ENCODE measurements at places on chromosomes 5 and 9. TPM values are rescaled to one million over a fixed set of nuclear protein-coding genes. Genes with fewer than 3 reads are reported as not detected.

GRCh38 chr9:136943291-136944211 lies 987 bp downstream of the FBXW5 start:
- ATAC-seq, result peak; percentile 18

GRCh38 chr9:135506327-135507103 lies 6.0 kb downstream of the MRPS2 start:
- ATAC-seq, result peak; percentile 12

DNA sequence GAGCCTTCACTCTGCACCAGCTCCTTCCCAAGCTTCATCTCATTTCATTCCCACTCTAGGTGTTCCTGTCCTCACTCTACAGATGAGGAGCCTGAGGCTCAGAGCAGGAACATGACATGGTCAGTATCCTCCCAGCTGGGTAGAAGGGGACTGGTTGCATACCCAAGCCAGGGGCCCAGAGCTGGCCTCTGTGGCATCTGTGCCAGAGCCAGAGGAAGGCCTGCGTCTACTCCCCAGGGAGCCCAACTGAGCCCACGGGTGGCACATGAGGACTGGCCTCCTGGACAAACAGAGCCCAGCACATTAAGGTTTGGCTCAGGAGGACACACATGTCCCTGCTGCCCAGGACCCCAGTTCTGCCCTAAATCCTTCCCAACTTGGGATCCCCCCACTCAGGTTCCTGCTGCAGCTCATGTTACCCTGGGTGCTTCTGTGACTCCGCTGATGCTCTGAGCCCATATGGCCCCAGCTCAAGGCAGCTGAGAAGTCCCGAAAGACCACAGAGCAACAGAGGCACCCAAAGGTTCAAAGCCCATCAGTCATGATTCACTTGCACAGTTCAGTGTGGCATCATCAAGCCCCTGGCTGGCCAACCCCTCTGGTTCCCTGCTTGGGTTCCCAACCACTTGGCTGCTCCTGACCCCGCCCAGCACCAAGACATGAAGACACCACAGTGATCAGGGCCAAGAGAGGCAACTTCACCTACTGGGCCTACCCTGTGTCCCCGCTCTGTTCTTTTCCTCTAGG lies 8.5 kb upstream of the NEURL1B start:
- no peak for ATAC-seq

ZFP2 gene
- 0.08 TPM for total RNA-seq

PRUNE2 gene
- total RNA-seq, result 4.9 TPM
